A673 (cell line): ENCODE measurements at places on chromosomes 3 and 15. TPM values are rescaled to one million over a fixed set of nuclear protein-coding genes. Genes with fewer than 3 reads are reported as not detected.

DNA sequence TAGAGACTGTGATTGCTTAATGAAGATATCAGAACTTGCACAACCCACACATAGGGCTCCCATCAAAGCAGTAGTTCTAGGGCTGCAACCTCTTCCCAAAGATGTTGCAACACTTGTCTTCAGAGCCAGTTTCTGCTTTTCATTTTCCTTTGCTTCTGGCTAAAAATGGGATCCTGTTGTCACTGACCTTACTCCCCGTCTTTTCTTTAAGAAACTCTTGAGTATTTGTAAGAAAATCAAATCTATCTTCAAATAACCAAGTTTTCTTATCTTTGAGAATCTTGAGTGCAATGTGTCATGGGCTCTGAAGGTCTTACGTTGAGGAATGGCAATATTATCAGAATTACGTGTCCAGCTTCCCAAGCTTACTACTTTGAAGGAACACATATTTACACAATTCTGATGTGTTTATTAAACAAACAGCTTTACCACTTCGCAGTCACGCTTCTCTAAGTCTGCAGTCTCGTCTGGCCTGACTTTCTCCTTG is 24.1 kb downstream of the CACNA1D start:
- H3K36me3 ChIP-seq: no peaks in the 10 kb centered on the region
- no peak overlapping the region for H3K4me3 ChIP-seq
- H3K27me3 ChIP-seq: no peaks in the 10 kb centered on the region
- no peak overlapping the region for H3K27ac ChIP-seq

GRCh38 chr15:48603123-48603500 is 42.4 kb downstream of the FBN1 start:
- no peak for DNase-seq
- H3K4me3 ChIP-seq: no peak overlapping the region
- H3K36me3 ChIP-seq: no peaks in the 10 kb centered on the region
- peak overlapping the region; percentile 76 for H3K27ac ChIP-seq

- no peaks in the 10 kb centered on the region for H3K27me3 ChIP-seq
- peak; percentile 68 for DNase-seq
- peak overlapping the region; percentile 93 for H3K27ac ChIP-seq
- peaks cover 7% of the 10 kb centered on the region for H3K4me1 ChIP-seq
These were observed 790 bp downstream of the RAB5A start for GRCh38 chr3:19947549-19948225.

DNA sequence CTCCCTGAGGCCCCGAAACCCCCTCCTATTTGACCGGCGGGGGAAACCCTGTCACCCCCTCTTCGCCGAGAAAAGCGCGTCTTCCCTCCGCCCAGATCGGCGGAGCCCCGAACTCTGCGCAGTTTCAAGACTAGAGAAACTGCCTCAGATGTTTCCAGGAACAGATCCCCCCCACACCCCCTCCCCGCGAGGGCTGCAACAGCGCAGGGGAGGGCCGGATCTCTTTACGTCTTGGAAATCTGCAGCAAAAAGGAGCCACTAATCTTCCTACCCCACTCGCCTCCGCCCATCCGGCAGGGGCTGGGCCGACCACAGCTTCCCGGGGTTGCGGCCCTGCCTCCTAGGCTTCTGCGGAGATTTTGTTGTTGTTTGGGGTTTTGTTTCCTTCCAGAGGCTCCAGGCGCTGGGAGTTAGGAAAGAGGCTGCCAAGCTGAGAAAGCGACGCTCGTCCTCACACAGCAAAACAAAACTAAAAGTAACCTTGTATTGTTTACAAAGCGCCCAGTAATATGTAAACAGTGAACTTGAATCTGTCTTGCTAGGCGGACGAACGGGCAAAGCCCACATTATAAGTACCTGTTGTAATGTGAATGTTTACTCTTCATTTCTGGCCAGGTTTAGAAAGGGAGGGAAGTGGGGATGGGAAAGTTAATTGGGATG is 2.2 kb downstream of the FOXB1 start:
- H3K36me3 ChIP-seq: no peaks in the 10 kb centered on the region
- no peak overlapping the region for H3K27ac ChIP-seq
- H3K27me3 ChIP-seq: peaks cover 99% of the 10 kb centered on the region
- peak overlapping the region; percentile 37 for H3K4me3 ChIP-seq
- peak; percentile 35 for DNase-seq
- peaks cover 22% of the 10 kb centered on the region for H3K4me1 ChIP-seq

- H3K27me3 ChIP-seq: no peaks in the 10 kb centered on the region
- DNase-seq: no peak
- no peak overlapping the region for H3K27ac ChIP-seq
These were observed 4.4 kb downstream of the WDR73 start for GRCh38 chr15:84649706-84650105.

DNA sequence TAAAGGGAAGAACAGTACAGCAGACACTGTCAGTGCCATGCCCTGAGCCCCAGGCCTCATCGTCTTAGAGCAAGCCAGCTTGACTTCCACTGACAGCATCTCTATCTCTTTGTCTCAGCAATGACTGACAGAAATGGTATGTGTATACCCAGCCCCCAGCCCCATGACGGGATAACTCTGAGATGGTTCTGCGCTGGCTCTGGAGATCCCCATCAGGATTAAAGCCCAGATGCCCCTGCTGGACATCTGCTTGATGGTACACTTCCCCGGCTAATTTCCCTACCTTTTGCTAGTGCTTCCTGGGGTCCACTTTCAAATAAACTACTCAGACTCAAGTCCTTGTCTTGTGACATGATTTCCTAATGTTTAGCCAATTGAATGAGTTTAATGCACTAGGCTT is 7.6 kb downstream of the NMNAT3 start:
- H3K4me3 ChIP-seq: no peak overlapping the region
- no peaks in the 10 kb centered on the region for H3K4me1 ChIP-seq
- DNase-seq: no peak
- no peaks in the 10 kb centered on the region for H3K27me3 ChIP-seq
- H3K36me3 ChIP-seq: no peaks in the 10 kb centered on the region

DNA sequence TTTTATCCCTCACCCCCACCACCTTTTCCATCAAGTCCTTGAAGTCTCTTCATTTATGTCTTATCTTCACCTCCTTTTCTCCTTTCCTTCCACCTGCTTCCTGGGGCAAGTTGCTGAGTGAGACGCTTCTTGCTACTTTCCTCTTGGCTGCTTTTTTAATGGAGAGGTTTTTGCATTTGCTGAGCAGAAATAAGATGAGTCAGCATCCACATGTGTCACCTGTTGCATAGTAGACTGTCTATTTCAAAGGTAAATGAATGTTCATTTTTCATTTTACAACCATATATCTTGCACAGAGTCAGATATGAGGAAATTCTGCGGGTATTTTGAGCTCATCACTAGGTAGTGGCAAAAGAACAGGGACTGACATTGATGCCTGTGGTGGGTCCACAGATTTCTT is 18.6 kb downstream of the C3orf52 start:
- no peaks in the 10 kb centered on the region for H3K4me1 ChIP-seq
- no peak overlapping the region for H3K4me3 ChIP-seq
- H3K36me3 ChIP-seq: no peaks in the 10 kb centered on the region
- no peak overlapping the region for H3K27ac ChIP-seq
- no peaks in the 10 kb centered on the region for H3K27me3 ChIP-seq
- DNase-seq: no peak

GRCh38 chr3:8490079-8490552 is 11.5 kb upstream of the LMCD1 start:
- no peaks in the 10 kb centered on the region for H3K4me1 ChIP-seq
- peak; percentile 39 for DNase-seq
- no peaks in the 10 kb centered on the region for H3K36me3 ChIP-seq

Gene CHRNA7
- 3.3 and 3.7 TPM in 2 replicates for total RNA-seq

DNA sequence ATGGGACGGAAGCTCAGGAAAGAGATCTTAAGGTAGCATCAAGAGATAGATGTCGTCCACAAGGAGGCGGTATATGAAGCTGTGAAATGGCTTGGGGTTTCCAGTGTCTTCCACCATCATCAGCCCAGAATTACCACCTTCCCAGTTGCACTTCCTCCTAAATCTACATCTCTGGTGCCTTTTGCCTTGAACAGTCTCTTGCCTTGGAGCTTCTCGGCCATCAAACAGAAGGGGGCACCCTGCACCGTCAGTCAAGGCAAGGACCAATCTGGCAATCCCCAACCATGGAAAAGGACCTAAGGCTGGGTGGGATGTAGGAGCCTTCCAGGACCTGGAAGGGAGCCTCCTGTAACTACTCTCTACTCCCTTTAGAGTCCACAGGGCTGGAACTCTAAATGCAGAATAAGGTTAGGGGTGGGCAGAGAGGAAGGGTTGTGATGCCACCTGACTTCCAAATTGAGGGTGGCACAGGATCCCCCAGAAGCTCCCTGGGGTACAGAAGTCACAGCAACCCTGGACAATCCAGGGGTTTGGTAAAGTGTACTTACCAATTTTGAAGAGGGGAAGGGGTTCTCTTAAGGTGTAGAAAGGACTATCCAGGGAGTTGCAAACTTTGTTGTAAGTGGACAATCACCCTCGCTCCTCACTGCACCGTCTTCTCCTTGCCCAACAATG is 1.0 kb upstream of the RYR3 start:
- H3K27ac ChIP-seq: no peak overlapping the region
- peaks cover 79% of the 10 kb centered on the region for H3K27me3 ChIP-seq
- no peaks in the 10 kb centered on the region for H3K36me3 ChIP-seq
- no peak overlapping the region for H3K4me3 ChIP-seq

Gene RBM6
- total RNA-seq: 55.9 and 64.3 TPM in 2 replicates

GRCh38 chr15:100180921-100181320 is 160.9 kb downstream of the ADAMTS17 start:
- no peak overlapping the region for H3K4me3 ChIP-seq
- no peak for DNase-seq
- no peaks in the 10 kb centered on the region for H3K4me1 ChIP-seq
- H3K27ac ChIP-seq: no peak overlapping the region
- H3K36me3 ChIP-seq: no peaks in the 10 kb centered on the region

DNA sequence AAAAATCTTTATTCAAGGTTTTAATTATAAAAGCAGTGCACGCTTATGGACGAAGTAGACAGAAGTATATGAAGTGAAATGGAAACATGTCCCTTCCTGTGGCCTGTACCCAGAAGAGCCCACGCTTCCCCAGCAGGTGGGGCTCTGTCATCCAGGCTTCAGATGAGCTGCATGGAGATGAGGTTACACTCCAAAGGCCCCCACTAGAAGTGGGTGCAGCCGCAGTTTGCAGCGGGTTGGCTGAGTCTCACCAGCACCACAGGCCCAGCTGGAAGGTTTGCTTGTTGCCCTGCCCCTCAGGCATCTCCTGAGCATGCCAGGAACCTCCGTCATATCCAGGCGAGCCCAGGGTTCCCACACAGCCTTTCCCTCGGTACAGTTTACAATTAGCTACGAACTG is 33.1 kb downstream of the PRR20G start:
- no peak overlapping the region for H3K4me3 ChIP-seq
- no peak overlapping the region for H3K27ac ChIP-seq
- DNase-seq: peak; percentile 32
- no peaks in the 10 kb centered on the region for H3K27me3 ChIP-seq
- H3K36me3 ChIP-seq: no peaks in the 10 kb centered on the region
- no peaks in the 10 kb centered on the region for H3K4me1 ChIP-seq

Gene C3orf70
- 0.22 and 0.26 TPM in 2 replicates for total RNA-seq

Gene GNAT1
- not detected in 2 replicates for total RNA-seq

DNA sequence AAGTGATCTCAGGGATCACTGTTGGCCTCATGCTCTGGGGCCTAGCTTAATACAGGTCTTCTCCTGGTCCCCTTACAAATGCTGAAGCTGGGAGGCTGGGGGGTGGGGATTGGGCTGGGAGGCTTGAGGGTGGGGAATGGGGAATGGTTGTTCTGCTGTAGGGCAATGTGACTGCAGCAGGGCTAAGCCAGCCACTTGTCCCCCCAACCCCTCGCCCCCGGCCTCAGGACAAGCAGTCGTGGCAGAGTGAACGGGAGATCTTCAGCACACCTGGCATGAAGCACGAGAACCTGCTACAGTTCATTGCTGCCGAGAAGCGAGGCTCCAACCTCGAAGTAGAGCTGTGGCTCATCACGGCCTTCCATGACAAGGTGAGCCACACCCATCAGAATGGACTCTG is 17.2 kb upstream of the EXOG start:
- no peaks in the 10 kb centered on the region for H3K27me3 ChIP-seq
- no peak overlapping the region for H3K27ac ChIP-seq
- DNase-seq: no peak
- no peaks in the 10 kb centered on the region for H3K4me1 ChIP-seq

GRCh38 chr3:46350262-46350565 is 3.7 kb upstream of the CCR2 start:
- no peaks in the 10 kb centered on the region for H3K4me1 ChIP-seq
- H3K27ac ChIP-seq: no peak overlapping the region
- DNase-seq: no peak

DNA sequence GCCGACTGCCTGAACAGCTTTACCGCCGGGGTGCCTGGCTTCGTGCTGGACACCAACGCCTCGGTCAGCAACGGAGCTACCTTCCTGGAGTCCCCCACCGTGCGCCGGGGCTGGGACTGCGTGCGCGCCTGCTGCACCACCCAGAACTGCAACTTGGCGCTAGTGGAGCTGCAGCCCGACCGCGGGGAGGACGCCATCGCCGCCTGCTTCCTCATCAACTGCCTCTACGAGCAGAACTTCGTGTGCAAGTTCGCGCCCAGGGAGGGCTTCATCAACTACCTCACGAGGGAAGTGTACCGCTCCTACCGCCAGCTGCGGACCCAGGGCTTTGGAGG is 815 bp downstream of the SPINT1 start:
- peaks cover 21% of the 10 kb centered on the region for H3K27me3 ChIP-seq
- H3K4me3 ChIP-seq: peak overlapping the region; percentile 61
- no peak overlapping the region for H3K27ac ChIP-seq
- DNase-seq: peak; percentile 34

DNA sequence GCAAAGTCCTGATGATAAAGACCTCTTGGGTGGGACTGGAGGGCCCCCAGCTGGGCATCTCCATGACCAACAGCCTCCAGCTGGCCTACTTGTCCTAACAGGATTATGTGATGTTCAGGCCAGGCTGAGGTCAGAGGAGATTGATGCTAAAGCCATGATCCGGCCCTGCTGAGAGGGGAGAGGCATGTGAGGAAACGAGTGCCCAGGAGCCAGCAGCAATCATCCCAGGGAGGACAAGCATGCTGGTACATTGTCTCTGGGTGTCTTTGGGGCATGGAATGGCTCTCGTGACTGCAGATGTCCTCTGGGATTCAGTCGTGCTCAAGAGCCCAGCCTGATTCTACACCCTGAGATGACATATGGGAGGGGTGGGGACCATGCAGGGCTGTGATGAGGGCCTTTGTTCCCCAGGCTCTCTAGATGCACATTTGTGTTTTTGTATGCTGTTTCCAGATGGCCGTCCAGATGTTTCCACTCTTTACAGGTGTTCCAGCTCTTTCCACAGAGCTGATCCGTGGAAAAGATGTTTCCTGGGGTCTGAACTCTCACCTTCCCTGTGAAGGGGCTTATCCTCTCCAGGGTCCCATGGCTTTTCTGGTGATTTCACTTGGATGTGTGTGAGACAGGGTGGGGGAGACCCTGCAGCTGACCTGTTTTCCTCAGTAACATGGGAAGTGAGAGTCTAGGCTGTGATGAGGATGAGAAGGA is 20.2 kb downstream of the SLC24A1 start:
- no peaks in the 10 kb centered on the region for H3K27me3 ChIP-seq
- H3K4me3 ChIP-seq: no peak overlapping the region
- H3K4me1 ChIP-seq: no peaks in the 10 kb centered on the region
- no peak for DNase-seq
- H3K27ac ChIP-seq: no peak overlapping the region
- H3K36me3 ChIP-seq: no peaks in the 10 kb centered on the region

Gene TEX55
- total RNA-seq: not detected in 2 replicates
